Prostate gland (tissue), 2 donors: ENCODE measurements at places on chromosomes 16 and 17. TPM values are rescaled to one million over a fixed set of nuclear protein-coding genes. Genes with fewer than 3 reads are reported as not detected.

GRCh38 chr16:87608400-87608985 lies 6.2 kb downstream of the JPH3 start:
- no peaks in the 10 kb centered on the region for H3K4me1 ChIP-seq
- H3K27ac ChIP-seq = no peak overlapping the region
- no peak overlapping the region for H3K4me3 ChIP-seq
- H3K36me3 ChIP-seq = no peaks in the 10 kb centered on the region
- DNase-seq = peak; percentile 17
- peaks cover 18% of the 10 kb centered on the region for H3K27me3 ChIP-seq

DNA sequence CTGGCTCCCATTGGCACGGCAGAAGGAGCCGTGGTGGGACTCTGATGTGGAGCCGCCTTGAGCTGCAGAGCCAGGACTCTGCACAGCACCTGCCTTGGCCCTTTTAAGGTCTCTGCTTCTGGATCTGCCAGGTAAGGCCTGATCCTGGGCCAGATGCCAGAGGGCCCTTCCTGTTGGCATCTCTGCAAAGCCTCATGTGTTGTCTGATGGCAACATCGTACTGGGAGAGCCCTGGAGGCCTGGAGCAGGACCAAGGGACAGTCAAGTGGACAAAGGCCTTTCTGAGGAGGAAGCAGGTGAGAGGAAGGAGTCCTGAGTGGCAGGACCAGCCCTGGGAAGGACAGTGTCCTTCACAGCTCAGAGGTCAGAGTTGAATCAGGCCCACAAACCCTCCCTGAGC lies 26.1 kb downstream of the SOCS1 start:
- H3K4me1 ChIP-seq = no peaks in the 10 kb centered on the region
- DNase-seq = peak; percentile 91
- no peak overlapping the region for H3K27ac ChIP-seq
- no peaks in the 10 kb centered on the region for H3K27me3 ChIP-seq

DNA sequence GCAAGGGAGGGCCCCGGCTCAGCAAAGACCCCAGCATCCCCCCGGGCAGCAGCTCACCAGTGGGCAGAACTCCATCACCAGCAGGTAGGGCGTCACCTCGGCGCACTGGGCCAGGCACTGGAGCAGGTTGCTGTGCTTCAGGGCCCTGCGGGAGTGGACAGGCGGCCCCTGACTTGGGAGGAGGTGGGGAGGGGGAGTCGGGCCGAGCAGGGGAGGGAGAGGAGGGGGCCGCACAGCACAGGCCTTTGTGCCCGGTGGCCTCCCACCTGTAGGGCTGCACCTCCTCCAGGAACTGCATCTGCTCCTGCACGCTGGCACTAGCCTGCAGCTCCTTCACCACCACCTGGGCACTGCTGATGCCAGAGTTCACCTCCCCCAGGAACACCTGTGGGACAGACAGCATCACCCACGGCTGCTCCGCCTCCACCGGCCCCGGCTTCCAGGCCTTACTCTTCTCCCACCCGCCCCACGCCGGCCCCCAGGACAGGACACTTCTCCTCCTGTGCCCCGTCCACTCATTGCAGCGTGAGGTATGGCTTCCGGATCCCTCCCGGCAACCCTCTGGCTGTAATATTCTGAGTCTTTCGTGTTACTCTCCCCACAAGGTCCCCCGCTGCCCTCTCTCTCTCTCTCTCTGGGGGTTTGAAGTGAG lies 37.7 kb upstream of the PVALEF start:
- no peak for DNase-seq
- no peaks in the 10 kb centered on the region for H3K4me1 ChIP-seq
- no peaks in the 10 kb centered on the region for H3K36me3 ChIP-seq

- no peaks in the 10 kb centered on the region for H3K27me3 ChIP-seq
- no peak overlapping the region for H3K4me3 ChIP-seq
- DNase-seq = no peak
- H3K4me1 ChIP-seq = no peaks in the 10 kb centered on the region
- H3K36me3 ChIP-seq = no peaks in the 10 kb centered on the region
Observed at GRCh38 chr17:36861531-36861930, 75.7 kb upstream of the LHX1 start.

DNA sequence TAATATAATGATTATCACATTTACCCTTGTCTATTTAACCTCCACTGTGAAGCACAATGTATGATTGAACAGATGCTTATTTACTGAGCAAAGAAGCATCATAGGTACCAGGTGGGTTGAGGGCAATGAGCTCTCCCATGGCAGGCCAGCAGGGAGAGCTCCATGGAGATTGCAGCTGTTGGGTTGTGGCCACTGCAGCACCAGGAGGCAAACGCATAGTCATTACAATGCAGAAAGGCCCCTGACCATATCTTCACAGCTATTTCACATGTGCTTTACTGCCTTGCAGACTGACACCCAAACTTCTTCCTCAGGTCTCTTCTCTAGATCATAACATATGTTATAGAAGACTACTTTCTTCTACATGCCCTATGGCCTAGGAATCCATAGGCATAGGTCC lies 75.0 kb downstream of the MMD start:
- no peak overlapping the region for H3K27ac ChIP-seq
- H3K36me3 ChIP-seq = no peaks in the 10 kb centered on the region
- H3K4me3 ChIP-seq = no peak overlapping the region

GRCh38 chr17:69538795-69539194 lies 124.3 kb downstream of the MAP2K6 start:
- H3K4me1 ChIP-seq = no peaks in the 10 kb centered on the region
- no peaks in the 10 kb centered on the region for H3K27me3 ChIP-seq
- no peak overlapping the region for H3K27ac ChIP-seq
- no peak overlapping the region for H3K4me3 ChIP-seq
- no peak for DNase-seq

GRCh38 chr16:72162105-72162692 lies 9.8 kb downstream of the PMFBP1 start:
- DNase-seq = no peak
- no peaks in the 10 kb centered on the region for H3K27me3 ChIP-seq
- H3K27ac ChIP-seq = no peak overlapping the region
- H3K36me3 ChIP-seq = no peaks in the 10 kb centered on the region
- H3K4me3 ChIP-seq = no peak overlapping the region

DNA sequence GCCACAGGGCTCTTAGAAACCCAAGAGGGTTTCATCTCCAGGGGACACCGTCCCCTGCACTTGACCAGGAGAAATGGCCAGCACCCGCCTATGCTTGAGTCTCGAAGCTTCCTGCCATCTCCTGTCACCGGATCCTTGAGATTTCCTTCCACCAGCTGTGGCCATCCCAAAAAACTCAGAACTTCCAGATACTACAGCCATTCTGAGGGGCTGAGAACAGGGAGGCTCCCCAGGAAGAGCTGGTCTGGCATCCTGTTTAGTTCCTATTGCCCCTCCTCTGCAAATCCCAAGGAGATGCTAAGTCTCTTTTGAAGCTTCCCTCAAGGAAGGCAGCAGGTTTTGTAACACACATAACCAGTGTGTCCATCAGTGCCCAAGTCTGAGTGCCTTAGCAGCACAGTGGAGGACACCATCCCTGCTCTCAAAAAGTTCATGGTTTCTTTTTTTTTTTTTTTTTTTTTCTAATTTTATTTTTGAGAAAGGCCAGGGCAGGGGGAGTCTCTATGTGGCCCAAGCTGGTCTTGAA lies 2.0 kb downstream of the UBALD2 start:
- peaks cover 36% of the 10 kb centered on the region for H3K4me1 ChIP-seq
- no peak overlapping the region for H3K27ac ChIP-seq
- H3K4me3 ChIP-seq = no peak overlapping the region

GRCh38 chr17:38709104-38709820 lies 4.2 kb downstream of the MLLT6 start:
- H3K4me1 ChIP-seq = peaks cover 4% of the 10 kb centered on the region
- no peak overlapping the region for H3K27ac ChIP-seq
- H3K4me3 ChIP-seq = no peak overlapping the region

GRCh38 chr16:57185446-57185944 lies 344 bp downstream of the PSME3IP1 start:
- H3K4me1 ChIP-seq = peaks cover 6% of the 10 kb centered on the region
- H3K27ac ChIP-seq = peak overlapping the region; percentile 87
- DNase-seq = peak; percentile 30
- no peaks in the 10 kb centered on the region for H3K36me3 ChIP-seq
- no peaks in the 10 kb centered on the region for H3K27me3 ChIP-seq

- no peaks in the 10 kb centered on the region for H3K4me1 ChIP-seq
- DNase-seq = no peak
- H3K36me3 ChIP-seq = no peaks in the 10 kb centered on the region
- H3K27me3 ChIP-seq = no peaks in the 10 kb centered on the region
- H3K4me3 ChIP-seq = no peak overlapping the region
Observed at GRCh38 chr17:74680213-74680612, 32.5 kb downstream of the CD300LF start.

DNA sequence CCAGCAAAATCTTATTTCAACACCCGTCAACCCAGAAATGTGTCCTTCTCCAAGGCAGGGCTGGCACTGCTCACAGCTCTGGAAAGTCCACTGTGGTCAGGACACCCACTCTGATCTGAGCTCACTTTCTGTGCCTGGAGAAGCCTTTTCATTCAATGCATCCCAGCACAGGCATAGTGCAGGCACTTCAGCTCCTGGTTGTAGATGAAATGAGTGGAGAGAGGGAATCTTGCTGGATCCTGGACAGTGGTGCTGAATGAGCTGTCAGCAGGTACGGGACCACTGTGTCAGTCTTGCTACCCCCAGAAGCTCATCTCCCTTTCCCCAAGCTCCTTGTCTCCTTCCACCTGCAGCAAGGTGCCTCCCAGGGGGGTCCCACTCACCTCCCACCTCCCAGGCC lies 86.1 kb upstream of the SALL1 start:
- no peak for DNase-seq
- no peaks in the 10 kb centered on the region for H3K36me3 ChIP-seq
- H3K4me3 ChIP-seq = no peak overlapping the region
- no peaks in the 10 kb centered on the region for H3K27me3 ChIP-seq
- no peak overlapping the region for H3K27ac ChIP-seq
- H3K4me1 ChIP-seq = no peaks in the 10 kb centered on the region

- no peaks in the 10 kb centered on the region for H3K27me3 ChIP-seq
- H3K4me1 ChIP-seq = no peaks in the 10 kb centered on the region
- no peak overlapping the region for H3K4me3 ChIP-seq
- no peak for DNase-seq
- no peaks in the 10 kb centered on the region for H3K36me3 ChIP-seq
- no peak overlapping the region for H3K27ac ChIP-seq
Observed at GRCh38 chr16:7615565-7615964, 282.9 kb downstream of the RBFOX1 start.

- no peak overlapping the region for H3K4me3 ChIP-seq
- DNase-seq = peak; percentile 86
- H3K27me3 ChIP-seq = no peaks in the 10 kb centered on the region
- no peaks in the 10 kb centered on the region for H3K36me3 ChIP-seq
- peak overlapping the region; percentile 76 for H3K27ac ChIP-seq
- H3K4me1 ChIP-seq = peaks cover 35% of the 10 kb centered on the region
Observed at GRCh38 chr17:57927048-57927723, 28.0 kb downstream of the CUEDC1 start.

DNA sequence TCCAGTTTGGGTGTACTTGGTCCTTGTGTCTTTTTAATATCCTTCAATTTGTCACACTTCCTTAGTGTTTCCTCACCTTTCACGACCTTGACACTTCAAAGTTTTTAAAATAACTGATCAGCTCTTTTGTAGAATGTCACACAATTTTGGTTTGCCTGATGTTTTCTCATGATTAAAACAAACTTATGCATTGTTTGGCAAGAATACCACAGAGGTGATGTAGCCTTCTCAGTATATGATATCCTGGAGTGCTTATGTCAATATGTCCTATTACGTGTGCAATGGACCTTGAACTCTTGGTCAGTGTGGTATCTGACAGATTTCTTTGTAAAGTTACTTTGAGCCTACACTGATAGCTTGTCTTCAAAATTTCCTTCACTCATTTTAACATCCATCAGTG lies 297.4 kb downstream of the CNTNAP4 start:
- no peak overlapping the region for H3K27ac ChIP-seq
- H3K4me3 ChIP-seq = no peak overlapping the region

GRCh38 chr17:70040336-70040735 lies 34.7 kb upstream of the KCNJ16 start:
- H3K4me1 ChIP-seq = no peaks in the 10 kb centered on the region
- no peaks in the 10 kb centered on the region for H3K27me3 ChIP-seq
- no peak for DNase-seq
- H3K36me3 ChIP-seq = no peaks in the 10 kb centered on the region

GRCh38 chr17:82164853-82165252 lies 47.8 kb downstream of the CCDC57 start:
- H3K27me3 ChIP-seq = no peaks in the 10 kb centered on the region
- no peak overlapping the region for H3K27ac ChIP-seq
- peaks cover 5% of the 10 kb centered on the region for H3K36me3 ChIP-seq
- H3K4me1 ChIP-seq = no peaks in the 10 kb centered on the region
- DNase-seq = no peak

GRCh38 chr17:76911299-76912017 lies 43.3 kb downstream of the MGAT5B start:
- H3K27me3 ChIP-seq = no peaks in the 10 kb centered on the region
- H3K4me1 ChIP-seq = no peaks in the 10 kb centered on the region
- no peak overlapping the region for H3K4me3 ChIP-seq
- no peak for DNase-seq
- no peak overlapping the region for H3K27ac ChIP-seq

GRCh38 chr16:84175350-84176081 lies 11.3 kb downstream of the TAF1C start:
- peaks cover 16% of the 10 kb centered on the region for H3K36me3 ChIP-seq
- no peak overlapping the region for H3K4me3 ChIP-seq
- no peaks in the 10 kb centered on the region for H3K27me3 ChIP-seq

DNA sequence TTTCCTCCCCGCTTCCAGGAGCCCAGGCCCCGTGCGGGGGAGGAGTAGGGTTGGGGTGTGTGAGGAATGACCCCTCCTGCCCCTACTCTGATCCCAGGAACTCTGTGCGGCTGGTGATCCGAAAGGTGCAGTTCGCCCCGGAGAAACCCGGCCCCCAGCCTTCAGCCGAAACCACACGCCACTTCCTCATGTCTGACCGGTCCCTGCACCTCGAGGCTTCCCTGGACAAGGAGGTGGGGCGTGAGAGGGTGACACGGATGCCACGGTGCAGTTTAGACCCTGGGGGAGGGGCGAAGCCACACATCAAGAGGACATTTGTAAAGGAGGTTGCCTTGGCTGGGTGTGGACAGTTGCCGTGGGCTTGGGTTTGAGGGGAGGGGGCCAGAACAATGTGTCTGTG lies 7.4 kb downstream of the ARRB2 start:
- no peaks in the 10 kb centered on the region for H3K27me3 ChIP-seq
- H3K4me1 ChIP-seq = no peaks in the 10 kb centered on the region
- no peak overlapping the region for H3K27ac ChIP-seq

The ZBTB4 gene
- total RNA-seq = 60.5 TPM

The WFDC1 gene
- 80.8 TPM for total RNA-seq

The FBXW10B gene
- not detected for total RNA-seq

The MYH2 gene
- total RNA-seq = 0.18 TPM

The ENPP7 gene
- total RNA-seq = not detected
